A549 treated with ZK216348 at 1 μM for 4 hours (cell line): ENCODE measurements at places on chromosomes 11 and 22. TPM values are rescaled to one million over a fixed set of nuclear protein-coding genes. Genes with fewer than 3 reads are reported as not detected.

SPON1 gene
- not detected in 5 replicates for total RNA-seq

KCNK4 gene
- 0.12 to 0.21 TPM (median 0.20 TPM) in 3 of 5 replicates, not detected in the others for total RNA-seq

SCARF2 gene
- total RNA-seq, result 0.59 to 1.2 TPM (median 0.92 TPM) in 5 replicates

EFEMP2 gene
- 0.92 to 1.8 TPM (median 1.4 TPM) in 5 replicates for total RNA-seq

OR8D4 gene
- not detected in 5 replicates for total RNA-seq

UBQLNL gene
- total RNA-seq, result 0.09 TPM in 1 of 5 replicates, not detected in the others

NELL1 gene
- total RNA-seq, result not detected in 5 replicates

TRMT112 gene
- total RNA-seq, result 382 to 473 TPM (median 414 TPM) in 5 replicates

SAA4 gene
- total RNA-seq, result not detected in 5 replicates

CRYAB gene
- 6.4 to 15.9 TPM (median 9.5 TPM) in 5 replicates for total RNA-seq

C11orf24 gene
- total RNA-seq, result 49.2 to 63.5 TPM (median 61.6 TPM) in 5 replicates

APLNR gene
- not detected in 5 replicates for total RNA-seq

KDM4D gene
- total RNA-seq, result 0.38 to 0.53 TPM (median 0.39 TPM) in 5 replicates

MIAT gene
- total RNA-seq, result 0.22 to 0.48 TPM (median 0.34 TPM) in 5 replicates

PLAAT5 gene
- total RNA-seq, result not detected in 5 replicates

C11orf87 gene
- total RNA-seq, result not detected in 5 replicates

CYP2D6 gene
- 0.40 to 0.54 TPM (median 0.50 TPM) in 5 replicates for total RNA-seq

GAS2 gene
- total RNA-seq, result 0.75 to 1.1 TPM (median 1.0 TPM) in 5 replicates

DGAT2 gene
- 1.6 to 2.3 TPM (median 1.7 TPM) in 5 replicates for total RNA-seq

OR8A1 gene
- not detected in 5 replicates for total RNA-seq

RASGRP2 gene
- 0.76 to 1.0 TPM (median 0.88 TPM) in 5 replicates for total RNA-seq

APOBEC3C gene
- 24.8 to 30.7 TPM (median 29.0 TPM) in 5 replicates for total RNA-seq

ISX gene
- not detected in 5 replicates for total RNA-seq

TEX12 gene
- total RNA-seq, result not detected in 5 replicates

SORL1 gene
- total RNA-seq, result 1.3 to 2.0 TPM (median 1.6 TPM) in 5 replicates

INPP5J gene
- total RNA-seq, result 0.50 to 0.66 TPM (median 0.57 TPM) in 4 of 5 replicates, not detected in the other

KCNC1 gene
- 0.06 to 0.11 TPM (median 0.09 TPM) in 5 replicates for total RNA-seq

AMPD3 gene
- total RNA-seq, result 5.7 to 10.0 TPM (median 8.1 TPM) in 5 replicates

LYVE1 gene
- 0.22 to 0.42 TPM (median 0.26 TPM) in 5 replicates for total RNA-seq

MMP11 gene
- total RNA-seq, result 0.18 to 0.66 TPM (median 0.32 TPM) in 5 replicates

ARCN1 gene
- total RNA-seq, result 84.7 to 102 TPM (median 95.0 TPM) in 5 replicates

PLET1 gene
- total RNA-seq, result not detected in 5 replicates

DDIAS gene
- total RNA-seq, result 13.1 to 18.1 TPM (median 14.7 TPM) in 5 replicates

OTOG gene
- not detected in 5 replicates for total RNA-seq

SIK2 gene
- 4.8 to 7.4 TPM (median 6.0 TPM) in 5 replicates for total RNA-seq

EFCAB6 gene
- total RNA-seq, result 0.34 to 1.1 TPM (median 0.45 TPM) in 5 replicates

APOL4 gene
- not detected in 5 replicates for total RNA-seq

ABCG4 gene
- 0.11 to 0.45 TPM (median 0.33 TPM) in 5 replicates for total RNA-seq

NAALADL1 gene
- not detected in 5 replicates for total RNA-seq
